ENCODE measurements at places on chromosomes 7 and 10. TPM values are rescaled to one million over a fixed set of nuclear protein-coding genes. Genes with fewer than 3 reads are reported as not detected.

GRCh38 chr10:129836253-129836652 lies 127.8 kb downstream of the EBF3 start:
- DNase-seq = no peak

GRCh38 chr10:102230861-102231356 lies 4.8 kb downstream of the ELOVL3 start:
- DNase-seq = no peak

- DNase-seq = no peak
Observed at GRCh38 chr7:151827620-151828019, 49.3 kb downstream of the PRKAG2 start.

- no peak for DNase-seq
Observed at GRCh38 chr7:157370742-157371141, 33.9 kb downstream of the DNAJB6 start.

GRCh38 chr7:93884541-93884940 lies 6.0 kb downstream of the TFPI2 start:
- DNase-seq = no peak

DNA sequence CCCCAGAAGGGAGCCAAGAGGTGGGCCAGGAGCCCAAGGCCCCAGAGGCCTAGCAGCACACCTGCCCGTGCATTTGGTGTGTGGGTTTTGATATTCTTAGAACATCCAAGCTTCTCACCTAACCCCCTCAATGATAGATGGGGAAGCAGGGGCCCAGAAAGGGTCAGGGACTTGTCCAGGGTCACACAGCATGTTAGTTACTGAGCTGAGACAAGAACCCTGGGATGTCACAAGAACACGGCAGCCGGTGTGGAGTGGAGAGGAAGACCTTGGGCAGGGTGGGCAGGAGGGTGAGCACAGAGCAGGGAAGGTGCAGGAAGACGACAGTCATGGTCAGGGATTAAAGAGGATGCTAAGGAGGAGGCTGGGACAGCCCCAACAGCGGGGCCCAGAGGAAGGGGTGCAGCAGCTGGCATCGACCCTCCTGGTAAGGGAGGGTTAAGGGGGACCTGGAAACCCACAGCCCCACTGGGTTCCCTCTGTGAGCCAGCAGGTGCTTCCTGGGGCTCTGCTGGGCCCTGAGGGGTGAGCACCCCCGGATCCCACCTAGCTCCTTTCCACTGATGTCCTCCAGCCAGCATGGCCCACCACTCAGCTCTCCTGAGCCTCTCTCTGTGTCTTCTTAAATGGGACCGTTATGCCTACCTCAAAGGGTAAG lies 44.4 kb downstream of the UNC5B start:
- no peak for DNase-seq

- DNase-seq = no peak
Observed at GRCh38 chr7:74428023-74428422, 25.7 kb upstream of the GTF2IRD1 start.

DNA sequence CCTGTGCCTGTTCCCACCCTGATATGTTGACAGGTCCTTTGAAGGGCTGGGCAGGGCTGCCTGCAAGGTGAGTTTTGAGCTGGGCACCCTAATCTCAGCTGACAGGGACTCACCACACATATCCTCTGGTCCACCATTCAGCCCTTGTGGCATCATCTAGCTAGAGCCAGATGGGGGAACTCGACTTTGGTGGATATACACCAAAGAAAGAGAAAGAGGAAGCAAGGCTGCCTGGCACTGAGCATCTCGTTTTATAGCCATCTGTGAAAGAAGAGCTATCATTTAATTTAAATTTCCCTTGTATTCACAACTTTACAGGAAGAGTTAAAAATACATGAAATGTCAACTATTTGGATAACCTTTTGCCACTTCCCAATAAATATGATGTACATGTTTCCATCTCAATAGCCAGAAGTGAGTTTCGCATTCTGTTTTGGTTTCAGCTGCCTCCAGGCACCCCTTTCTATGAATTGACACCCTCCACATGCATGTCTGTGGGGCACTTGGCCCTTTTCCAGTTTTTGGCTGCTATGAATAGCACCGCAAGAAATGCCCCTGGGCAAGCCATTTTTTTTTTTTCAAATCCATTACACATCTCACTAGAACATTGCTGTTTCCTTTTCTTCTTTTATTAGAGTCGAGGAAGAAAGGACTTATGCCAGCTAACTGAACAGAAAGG lies 22.9 kb upstream of the GRB10 start:
- DNase-seq = no peak

- DNase-seq = no peak
Observed at GRCh38 chr7:34042406-34042805, 137.1 kb downstream of the BMPER start.

DNA sequence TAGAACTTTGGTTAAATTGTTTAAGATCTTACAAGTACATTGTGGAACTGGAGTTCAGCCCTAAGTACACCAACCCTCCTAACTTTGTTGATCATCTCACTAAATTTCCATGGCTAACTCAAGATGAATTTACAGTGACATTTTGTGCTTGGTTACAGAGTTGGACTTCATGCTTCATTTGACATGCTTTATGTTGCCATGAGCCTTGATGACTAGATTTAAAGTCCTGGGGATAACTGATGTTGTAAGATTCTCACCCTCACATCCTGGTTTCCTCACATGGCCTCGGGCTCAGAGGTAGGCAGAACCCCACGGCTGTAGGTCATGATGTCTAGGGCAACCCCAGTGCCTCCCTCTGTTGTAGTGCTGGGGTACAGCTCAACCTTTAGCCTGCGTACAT lies 397.2 kb upstream of the IGFBP3 start:
- no peak for DNase-seq

The RGR gene
- not detected for total RNA-seq

The LOXL4 gene
- 1.6 TPM for total RNA-seq

The MYH16 gene
- total RNA-seq = not detected

The CAMK2B gene
- 79.9 TPM for total RNA-seq
